ENCODE measurements at places on chromosomes 2 and 18.

GRCh38 chr2:173419506-173419905 lies 64.8 kb downstream of the CDCA7 start:
- no peak for DNase-seq

DNA sequence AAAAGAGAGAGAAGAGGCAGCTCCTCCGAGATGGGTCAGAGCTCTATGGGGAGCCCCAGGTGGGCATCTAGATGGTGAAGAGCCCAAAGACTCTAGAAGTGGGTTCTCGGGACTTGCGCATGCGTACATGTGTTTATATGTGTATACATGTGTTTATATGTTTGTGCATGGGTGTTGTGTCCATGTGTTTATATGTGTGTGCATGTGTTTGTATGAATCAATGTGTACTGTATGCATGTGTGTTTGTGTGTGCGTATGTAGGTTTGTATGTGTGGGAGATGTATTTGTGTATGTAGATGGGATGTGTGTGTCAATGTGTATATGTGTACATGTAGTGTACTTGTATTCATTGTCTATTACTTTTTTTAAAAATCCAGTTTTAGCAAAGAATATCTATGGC lies 25.6 kb downstream of the DNPEP start:
- no peak for DNase-seq

DNA sequence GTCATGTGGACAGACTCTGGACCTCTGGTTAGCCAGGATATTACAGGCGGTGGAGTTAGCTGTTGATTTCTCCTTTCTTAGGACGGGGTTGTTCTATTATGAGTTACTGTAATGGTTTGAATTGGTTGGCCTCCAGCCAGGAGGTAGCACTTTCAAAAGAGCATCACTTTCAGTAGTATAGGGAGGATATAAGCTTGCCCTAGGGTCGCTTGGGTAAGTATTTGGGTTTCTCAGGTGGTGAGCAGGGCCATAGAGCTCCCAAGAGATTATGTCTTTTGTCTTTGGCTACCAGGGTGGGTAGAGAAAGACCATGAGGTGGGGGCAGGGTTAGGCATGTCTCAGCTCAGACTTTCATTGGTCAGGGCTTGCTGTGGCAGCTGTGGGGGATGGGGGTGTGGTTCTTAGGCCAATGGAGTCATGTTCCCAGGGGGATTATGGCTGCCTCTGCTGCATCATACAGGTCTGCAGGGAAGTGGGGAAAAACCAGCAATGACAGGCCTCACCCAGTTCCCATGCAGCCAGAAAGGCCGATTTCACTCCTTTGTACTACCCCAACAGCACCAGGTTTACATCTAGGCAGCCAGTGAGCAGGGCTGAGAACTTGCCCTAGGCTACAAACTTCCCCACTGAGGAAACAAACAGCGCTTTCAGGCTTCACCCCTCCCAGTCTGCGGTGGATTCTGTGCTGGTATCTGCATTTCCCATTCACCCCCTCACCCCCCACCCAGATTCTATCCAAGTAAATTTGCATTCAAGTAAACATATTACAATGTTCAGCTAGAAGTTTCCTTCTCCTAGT lies 89.4 kb upstream of the SLC38A11 start:
- no peak for DNase-seq

DNA sequence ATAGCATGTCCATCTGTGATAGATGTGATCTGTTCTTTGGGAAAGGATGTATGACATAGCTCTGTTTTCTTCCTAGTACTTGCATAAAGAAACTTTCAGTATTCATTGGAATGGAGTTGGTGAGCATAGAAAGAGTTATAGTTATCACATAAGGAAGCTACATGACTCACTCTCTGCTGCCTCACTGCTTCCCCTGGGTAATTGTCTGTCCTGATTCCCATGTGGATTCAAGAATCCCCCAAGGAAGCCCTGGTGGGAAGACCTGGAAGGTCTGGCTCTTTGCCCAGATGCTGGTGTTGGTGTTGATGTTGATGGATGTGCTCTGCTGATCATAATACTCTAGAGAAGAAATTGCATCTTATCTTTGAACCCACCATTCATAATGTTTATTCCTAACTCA lies 60.6 kb downstream of the PTPN4 start:
- no peak for DNase-seq

DNA sequence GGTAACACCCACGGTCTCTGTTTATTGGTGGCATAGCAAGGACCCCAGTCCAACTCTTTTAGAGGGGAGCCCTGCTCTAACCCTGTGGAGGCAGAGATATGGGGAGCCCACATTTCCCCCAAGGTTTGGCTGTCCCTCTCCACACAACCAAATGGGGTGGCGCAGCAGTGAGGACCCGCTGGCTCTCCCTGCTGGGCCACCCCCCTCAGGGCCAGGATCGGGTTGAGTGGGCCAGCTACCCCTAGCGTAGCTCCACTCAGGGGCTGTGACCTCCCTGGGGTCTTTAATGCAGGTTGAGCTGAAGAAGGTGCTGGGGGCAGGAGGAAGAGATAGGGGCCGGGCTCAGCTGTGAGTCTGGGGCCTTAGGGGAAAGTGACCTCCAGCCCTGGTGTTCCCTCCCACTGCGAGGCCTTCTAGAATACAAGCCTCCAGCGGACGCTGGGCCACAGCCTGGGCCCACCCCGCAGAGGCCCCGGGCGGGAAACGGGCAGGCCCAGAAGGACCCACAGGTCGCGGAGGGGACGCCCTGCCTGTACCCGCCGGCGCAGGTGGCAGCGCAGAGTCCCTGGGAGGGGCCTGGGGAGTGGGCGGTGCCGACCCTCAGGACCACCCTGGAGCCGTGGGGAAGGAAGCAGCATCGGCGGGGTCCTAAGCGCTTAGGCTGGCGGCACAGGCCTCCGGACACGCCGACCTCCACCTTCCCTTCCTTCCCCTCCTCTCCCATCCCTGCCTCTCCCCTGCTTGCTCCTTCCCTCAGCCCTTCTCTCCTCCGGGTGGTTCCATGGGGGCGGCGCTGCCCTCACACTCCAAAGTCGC lies 9.6 kb downstream of the CROCC2 start:
- DNase-seq: no peak

DNA sequence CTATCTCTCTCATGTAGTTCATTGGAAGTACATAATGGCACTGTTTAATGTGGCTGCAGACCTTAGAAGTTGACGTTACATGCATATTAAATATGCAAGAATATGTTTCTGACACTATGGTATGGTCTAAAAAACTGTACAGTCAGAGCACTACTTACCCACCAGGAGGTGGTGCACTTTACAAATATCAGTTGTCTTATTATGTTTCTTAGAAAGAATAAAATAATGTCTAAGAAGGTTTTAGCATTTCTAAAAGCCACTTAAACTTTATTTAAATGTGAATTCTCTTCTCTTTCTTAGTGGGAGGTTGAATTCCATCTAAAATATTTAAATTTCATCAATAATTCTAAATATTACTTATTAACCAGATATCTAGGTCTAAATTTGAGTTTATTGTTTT lies 4.3 kb downstream of the TMEFF2 start:
- DNase-seq: no peak

- no peak for DNase-seq
These were observed 14.3 kb upstream of the PIEZO2 start for GRCh38 chr18:11163665-11164064.

- no peak for DNase-seq
These were observed 372.5 kb downstream of the RIT2 start for GRCh38 chr18:42742969-42743368.

GRCh38 chr2:195489101-195489500 lies 167.9 kb upstream of the SLC39A10 start:
- DNase-seq: no peak

- no peak for DNase-seq
These were observed 97.5 kb upstream of the KCNJ3 start for GRCh38 chr2:154600927-154601494.

- DNase-seq: no peak
These were observed 8.9 kb upstream of the MMADHC start for GRCh38 chr2:149596471-149596870.

DNA sequence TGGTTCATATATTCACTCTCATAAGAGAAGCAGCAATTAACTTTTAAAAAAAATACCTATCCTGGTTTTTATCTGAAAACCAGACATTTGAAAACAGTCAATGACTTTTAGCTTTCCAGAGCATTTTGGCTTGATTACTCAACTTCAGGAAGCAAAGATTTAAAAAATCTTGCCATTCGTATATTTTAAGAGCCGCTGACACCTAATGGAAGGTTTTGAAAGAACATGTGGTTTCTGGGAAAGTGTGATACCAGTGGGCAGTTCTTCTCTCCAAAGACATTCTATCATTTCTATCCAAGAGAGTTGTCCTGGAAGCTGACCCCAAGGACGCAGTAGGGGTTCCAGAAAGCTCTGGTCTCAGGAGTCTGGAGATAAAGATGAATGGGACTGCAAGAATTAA lies 234.7 kb downstream of the TTC32 start:
- DNase-seq: no peak

DNA sequence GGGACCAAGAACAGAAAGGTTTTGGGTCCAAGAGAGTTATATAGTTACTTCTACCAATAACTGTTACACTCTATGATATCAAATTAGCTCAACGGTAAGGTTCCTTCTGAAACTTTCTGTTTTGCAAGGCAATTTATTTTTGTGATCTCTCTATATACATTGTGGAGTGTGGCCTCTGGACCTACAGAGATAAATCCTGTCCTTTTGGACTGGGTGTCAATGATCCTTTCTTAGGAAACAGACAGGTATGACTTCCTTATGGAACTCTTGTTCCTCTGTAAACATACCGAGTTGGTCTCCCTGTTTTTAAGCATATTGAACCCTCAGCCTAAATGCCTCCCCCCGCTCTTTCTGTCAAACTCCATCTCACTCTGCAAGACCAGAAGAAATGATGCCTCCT lies 1117.8 kb downstream of the BCL11A start:
- DNase-seq: no peak

DNA sequence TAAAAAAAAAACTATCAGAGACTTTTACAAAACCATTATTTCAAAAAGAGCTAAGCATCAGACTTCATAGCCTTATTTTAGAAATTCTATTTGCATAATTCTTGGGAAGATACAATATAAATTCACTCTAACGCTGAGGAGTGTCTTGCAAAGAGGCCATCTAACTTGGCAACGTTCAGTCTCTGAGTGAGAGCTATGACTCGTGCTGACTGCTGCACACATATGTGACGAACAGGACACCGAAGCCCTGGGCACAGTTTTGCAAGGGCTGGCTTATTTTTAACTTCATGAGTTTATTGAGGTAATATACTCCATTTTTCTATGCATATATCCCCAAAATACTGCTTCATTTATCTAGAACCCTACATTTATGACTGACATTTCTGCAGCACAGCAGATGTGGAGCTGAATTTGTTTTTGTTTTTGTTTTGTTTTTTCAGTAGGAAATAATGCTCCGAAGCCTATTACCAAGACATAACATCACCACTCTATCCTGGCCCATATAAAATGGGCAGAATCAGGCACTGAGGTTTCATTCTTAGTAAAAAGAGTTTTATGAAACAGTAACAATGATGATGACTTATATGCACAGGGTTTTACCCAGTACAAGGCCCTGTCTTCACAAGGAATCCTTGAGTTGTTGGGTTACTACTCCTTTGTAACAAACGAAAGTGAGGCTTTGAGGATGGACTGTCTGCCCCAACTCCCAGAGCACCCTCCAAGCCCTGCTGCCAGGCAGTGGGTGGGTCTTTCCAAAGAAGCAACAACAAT lies 68.3 kb downstream of the CRACDL start:
- DNase-seq: no peak

- DNase-seq: no peak
These were observed at the start of gene ROCK2 for GRCh38 chr2:11344342-11344955. TSS of gene ROCK2 (minus strand) at chr2:11344636. CDS start at chr2:11344136, 500 bp downstream.

GRCh38 chr2:191650896-191651773 lies 26.8 kb upstream of the NABP1 start:
- DNase-seq: no peak

DNA sequence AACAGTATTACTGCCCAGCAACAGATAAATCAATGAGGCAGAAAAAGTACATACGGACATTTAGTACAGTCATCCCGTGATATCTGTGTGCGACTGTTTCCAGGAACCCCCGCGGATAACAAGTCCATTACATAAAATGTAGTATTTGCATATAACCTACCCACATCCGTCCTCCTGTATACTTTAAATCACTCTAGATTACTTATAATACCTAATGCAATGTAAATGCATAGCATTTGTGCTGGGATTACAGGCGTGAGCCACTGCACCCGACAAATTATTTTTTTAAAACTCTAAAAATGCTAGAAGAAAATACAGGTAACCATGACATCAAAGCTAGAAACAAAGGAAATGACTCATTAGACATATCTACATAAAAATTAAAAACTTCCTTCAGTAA lies 91.6 kb downstream of the FAM161A start:
- DNase-seq: no peak

- no peak for DNase-seq
These were observed 42.9 kb downstream of the BOLA3 start for GRCh38 chr2:74104839-74105238.

DNA sequence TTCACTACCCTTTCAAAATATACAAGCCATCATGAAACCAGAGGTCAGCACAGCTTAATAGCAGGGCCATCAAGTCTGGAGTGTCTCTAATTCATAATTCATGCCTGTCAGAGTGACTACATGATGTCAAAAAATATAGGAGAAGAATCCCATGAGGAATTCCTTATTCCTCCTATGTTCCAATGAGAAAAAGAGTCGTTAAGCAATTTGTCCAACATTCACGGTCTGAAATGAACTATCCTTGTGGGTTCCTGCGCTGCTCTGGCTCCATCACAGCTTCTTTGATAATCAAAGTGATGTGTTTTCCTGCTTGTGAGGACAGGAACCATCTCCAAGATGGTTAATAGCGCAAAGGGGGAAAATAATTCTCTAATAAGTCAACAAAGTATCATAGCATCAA lies 560.4 kb upstream of the KLHL29 start:
- DNase-seq: no peak

DNA sequence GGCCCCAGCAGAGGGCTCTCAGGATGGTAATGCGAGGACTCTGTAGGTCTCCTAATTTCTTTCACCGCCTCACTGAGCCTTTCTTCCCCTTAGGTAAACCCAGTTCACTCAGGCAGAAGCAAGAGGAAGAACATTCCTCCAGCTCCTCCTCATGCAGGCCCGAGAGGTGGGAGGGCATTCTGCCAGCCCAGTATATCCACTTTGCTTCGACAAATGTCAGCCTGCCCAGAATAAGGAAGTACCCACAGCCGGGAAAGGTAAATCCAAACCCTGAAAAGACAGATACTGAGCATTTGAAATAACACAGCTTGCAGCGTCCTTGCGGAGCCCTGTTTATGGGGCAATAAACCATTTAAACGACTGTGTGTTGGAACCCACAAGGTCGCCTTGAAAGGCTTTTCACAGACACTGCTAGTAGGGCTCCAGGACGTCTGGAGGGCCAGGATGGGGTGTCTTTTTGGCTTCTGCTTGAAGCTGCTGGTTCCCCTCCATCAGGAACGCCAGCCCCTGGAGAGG lies 63.0 kb upstream of the STPG4 start:
- DNase-seq: no peak

GRCh38 chr2:116706396-116706795 lies 1108.1 kb upstream of the DDX18 start:
- DNase-seq: no peak

GRCh38 chr18:69216321-69216720 lies 184.4 kb upstream of the DOK6 start:
- no peak for DNase-seq

GRCh38 chr2:98027538-98027937 lies 31.8 kb upstream of the TMEM131 start:
- DNase-seq: no peak

GRCh38 chr18:3183103-3183717 lies 36.6 kb downstream of the MYOM1 start:
- DNase-seq: no peak

GRCh38 chr2:31101701-31102100 lies 36.5 kb downstream of the GALNT14 start:
- no peak for DNase-seq

GRCh38 chr2:130918393-130918792 lies 81.7 kb downstream of the ARHGEF4 start:
- no peak for DNase-seq

GRCh38 chr2:205273148-205273547 lies 409.2 kb upstream of the NRP2 start:
- no peak for DNase-seq
